ENCODE measurements at places on chromosomes 7 and 10. TPM values are rescaled to one million over a fixed set of nuclear protein-coding genes. Genes with fewer than 3 reads are reported as not detected.

DNA sequence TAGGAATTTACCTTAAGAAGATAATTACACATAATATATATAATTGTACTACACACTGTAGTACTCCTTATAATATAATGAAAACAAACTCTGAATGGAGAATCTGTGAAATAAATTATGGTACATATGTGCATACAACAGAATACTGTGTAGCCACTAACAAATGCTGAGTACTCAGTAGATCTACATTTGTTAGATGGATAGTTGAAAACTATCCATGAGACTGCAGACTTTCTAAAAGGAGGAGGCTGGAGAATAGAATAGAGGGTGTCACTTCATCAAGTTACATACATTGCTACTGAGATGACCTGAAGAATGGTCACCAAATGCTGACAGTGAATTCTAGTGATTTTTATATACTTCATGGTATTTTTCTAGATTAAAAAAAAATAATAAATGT lies 68.7 kb upstream of the OGDHL start:
- no peak for DNase-seq

DNA sequence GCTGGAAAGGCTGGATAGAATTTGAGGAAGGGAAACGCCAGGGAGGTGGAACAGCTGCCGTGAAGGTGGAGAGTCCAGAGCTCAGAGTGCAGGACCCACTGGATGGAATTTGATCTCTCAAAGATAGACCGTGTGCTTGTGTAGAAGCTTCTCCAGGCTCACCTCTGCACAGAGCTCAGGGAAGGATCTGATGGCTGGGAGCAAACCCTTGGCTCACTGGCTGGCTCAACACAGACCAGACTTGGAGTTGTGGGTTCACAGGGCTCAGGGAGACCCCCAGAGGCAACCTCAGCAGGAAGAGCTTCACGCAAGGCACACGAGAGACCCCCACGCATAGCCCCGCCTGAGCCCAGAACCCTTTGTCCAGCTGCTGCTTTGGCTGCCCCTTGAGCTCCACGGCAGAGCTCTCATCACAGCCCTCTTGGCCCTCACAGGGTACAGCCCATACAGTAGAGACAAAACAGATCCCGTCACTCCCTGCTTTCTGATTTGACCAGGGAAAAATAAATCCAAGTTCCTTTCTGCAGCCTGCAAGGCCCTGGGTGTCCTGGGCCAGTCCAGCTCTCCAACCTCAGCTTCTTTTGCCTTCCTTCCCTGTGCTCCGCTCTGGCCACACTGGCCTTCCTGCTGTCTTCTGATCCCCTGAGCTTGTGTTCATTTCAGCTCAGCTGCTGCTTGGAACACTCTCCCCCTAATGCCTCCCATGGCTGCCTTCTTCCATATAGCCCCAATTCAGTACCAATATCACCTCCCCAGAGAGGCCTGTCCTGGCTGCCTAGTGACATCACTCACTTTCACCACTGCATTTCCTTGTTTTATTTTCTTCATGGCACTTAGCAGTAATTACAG lies 26.3 kb downstream of the GHRHR start:
- DNase-seq, result no peak

GRCh38 chr7:34281260-34281659 lies 375.9 kb downstream of the BMPER start:
- no peak for DNase-seq

DNA sequence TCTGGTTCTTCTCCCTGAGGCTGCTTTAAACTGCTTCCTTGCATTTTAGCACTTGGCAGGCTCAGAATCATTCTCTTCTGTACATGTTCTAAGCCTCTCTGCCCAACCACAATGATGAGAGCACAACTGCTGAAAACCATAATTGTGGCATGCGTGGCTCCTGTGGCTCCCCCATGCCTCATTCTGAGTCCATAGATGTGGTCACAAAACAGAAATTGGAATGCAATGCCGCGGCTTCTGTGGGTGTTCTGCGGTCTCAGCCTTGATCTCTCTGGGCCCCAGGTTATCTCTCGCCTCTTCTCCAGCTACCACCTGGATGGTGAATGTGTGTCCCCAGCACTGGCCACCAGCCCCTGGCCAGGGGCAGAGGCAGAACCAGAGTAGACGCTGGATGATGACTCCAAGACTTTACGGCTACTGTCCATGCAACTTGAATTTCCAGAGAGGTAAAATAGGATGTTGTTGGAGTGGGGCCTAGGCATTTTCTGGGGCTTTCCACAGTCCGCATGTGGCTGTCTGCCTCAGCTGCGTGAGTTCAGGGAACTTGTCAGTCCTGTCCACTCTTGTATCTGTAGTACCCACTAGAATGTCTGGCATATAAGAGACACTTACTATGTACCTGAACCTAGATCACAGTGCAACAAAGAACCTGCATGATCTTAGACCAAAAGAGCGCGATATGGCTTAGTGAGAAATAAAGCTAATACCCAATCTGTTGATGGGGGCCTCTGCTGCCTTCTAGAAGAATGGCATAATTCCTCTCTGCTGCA lies 52.4 kb upstream of the ADRB1 start:
- DNase-seq, result no peak

GRCh38 chr7:26278770-26279169 lies 12.9 kb upstream of the SNX10 start:
- no peak for DNase-seq

DNA sequence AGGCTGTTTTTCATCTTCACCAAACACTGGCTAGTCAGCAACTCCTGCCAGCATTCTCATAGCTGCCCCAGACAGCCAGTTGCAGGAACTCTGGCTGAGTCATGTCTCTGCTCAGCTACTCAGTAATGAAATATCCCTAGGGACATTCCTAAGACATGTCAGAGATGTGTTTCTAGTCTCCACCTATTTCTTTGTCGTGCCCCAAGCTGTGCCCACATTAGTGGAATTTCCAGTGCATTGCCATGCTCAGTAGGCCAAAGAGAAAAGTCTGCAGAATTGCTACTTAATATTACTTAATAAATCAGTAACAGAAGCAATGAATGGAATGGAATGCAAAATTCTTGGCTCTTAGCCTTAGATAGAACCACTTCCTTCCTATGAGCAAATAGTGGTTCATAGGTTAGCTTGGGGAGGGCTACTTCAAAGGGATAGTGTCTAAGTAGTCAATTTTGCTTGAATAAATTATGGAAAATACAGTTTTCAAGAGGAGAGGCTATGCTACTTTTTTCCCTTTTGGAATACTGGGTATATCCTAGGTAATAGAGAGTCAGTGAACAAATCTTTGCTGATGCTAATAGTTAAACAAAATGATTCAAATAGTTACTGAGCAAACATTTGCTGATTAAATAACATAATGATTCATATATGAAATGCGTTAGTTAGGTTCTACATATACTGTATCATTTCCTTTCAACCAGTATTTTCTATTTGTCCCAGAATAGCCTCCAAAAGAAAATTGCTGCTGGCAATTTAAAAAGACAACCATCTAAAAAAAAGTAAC lies 23.6 kb upstream of the SEMA3C start:
- DNase-seq, result peak; percentile 100

- DNase-seq, result no peak
These were observed 174.0 kb downstream of the GFRA1 start for GRCh38 chr10:116099023-116099420.

Gene CYP3A5
- polyA plus RNA-seq, result 0.41 TPM

Gene TUBB8
- not detected for polyA plus RNA-seq

- no peak for DNase-seq
These were observed 33.7 kb downstream of the MASTL start for GRCh38 chr10:27188897-27189296.

GRCh38 chr10:59668096-59668495 lies 41.6 kb downstream of the SLC16A9 start:
- DNase-seq, result no peak

Measured in foreskin keratinocyte (primary cell).